Suprapubic skin (tissue), 4 donors: ENCODE measurements at places on chromosomes 6 and 20. TPM values are rescaled to one million over a fixed set of nuclear protein-coding genes. Genes with fewer than 3 reads are reported as not detected.
A peak's percentile ranks its signal among the peaks of the same experiment; 100 is the strongest.

- no peaks in the 10 kb centered on the region for H3K27me3 ChIP-seq
- DNase-seq = peak; percentile 40
- no peak overlapping the region for H3K4me3 ChIP-seq
Observed at GRCh38 chr6:42390228-42390934, 61.3 kb downstream of the TRERF1 start.

Gene OR2B6
- total RNA-seq = not detected

- H3K36me3 ChIP-seq = no peaks in the 10 kb centered on the region
Observed at GRCh38 chr6:113719064-113719463, 138.1 kb upstream of the MARCKS start.

DNA sequence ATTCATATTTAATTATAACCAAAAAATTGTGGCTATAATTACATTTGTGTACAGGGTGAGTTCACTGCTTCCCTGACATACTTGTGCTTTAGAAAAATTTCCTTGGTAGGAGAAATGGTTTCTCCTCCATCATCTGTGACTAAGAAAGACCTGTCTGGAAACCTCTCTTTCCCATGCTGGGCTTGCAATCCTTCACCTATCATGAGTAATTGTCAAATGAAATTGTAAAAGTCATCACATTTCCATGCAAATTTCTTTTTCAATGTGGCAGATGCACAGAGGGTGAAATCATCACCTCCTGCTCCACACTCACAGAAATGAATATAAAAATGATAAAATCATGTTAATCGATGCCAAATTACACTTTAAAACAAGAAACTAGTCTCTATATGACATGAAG is 1.5 kb upstream of the SIRPB1 start:
- H3K36me3 ChIP-seq = no peaks in the 10 kb centered on the region
- no peak for DNase-seq
- H3K27ac ChIP-seq = no peak overlapping the region
- no peaks in the 10 kb centered on the region for H3K4me1 ChIP-seq
- no peaks in the 10 kb centered on the region for H3K27me3 ChIP-seq

- no peak overlapping the region for H3K27ac ChIP-seq
- H3K4me1 ChIP-seq = peaks cover 25% of the 10 kb centered on the region
- no peak for DNase-seq
Observed at GRCh38 chr6:81934936-81935335, 182.5 kb upstream of the TENT5A start.
